ENCODE measurements at places on chromosomes 2 and 18.

- no peak for DNase-seq
Observed at GRCh38 chr2:241865957-241866789, 3.4 kb upstream of the RTP5 start.

DNA sequence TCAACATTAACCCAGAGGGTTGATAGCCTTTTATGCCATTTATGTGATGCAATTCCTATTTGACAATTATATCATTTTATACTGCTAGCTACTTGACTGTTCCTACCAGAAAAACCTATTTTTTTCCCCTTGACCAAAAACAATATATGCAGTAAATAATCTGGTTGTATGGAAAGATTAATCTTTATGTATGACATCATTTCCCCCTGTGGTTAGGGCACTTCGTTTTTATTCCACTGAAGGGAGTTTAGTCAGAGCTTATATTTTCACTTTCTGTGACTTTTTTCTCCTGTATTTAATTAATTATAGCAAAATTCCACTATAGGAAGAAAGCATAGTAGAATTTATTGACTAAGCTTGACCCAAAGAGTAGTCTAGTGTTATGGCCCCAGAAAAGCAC lies 107.6 kb downstream of the HAUS1 start:
- no peak for DNase-seq

- no peak for DNase-seq
Observed at GRCh38 chr2:85277416-85278158, 50.2 kb downstream of the TGOLN2 start.

- no peak for DNase-seq
Observed at GRCh38 chr18:76412818-76413565, 82.0 kb downstream of the ZNF516 start.

DNA sequence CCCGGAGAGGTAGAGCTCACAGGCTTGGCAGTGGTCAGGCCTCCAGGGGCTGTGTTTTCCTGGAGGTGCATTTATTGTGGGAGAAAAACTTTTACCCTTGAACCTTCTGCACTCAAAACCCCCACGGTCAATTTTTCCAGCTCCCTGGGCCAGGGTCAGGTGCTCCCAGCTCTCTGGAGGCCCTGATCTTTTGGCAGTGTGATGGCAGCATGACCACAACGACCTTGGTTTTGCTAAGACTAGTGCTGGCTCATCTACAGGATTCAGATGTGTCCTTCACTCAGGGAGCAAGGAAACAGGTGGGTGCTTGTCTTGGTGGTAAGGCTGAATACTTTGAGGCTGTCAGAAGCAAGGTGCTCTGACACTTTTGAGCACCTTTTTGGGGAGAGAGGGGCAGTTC lies 92.3 kb downstream of the CCDC93 start:
- no peak for DNase-seq

DNA sequence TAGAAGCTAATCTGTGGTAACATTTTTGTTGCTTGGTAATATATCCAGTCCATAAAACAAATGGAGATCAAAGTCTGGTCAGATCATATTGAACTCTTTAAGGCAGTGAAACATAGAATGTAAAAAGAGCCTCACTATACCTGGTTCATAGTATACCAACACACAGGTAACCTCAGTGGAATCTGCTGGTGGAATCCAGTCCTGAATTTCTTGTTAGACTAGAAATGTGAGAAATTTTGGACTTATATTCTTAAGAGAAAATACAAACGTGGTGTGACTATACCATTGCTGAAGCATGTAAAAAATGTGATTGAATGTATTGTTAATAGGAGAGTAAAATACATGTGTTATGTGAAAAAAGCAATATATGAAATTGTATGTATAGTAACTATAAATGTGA lies 46.1 kb upstream of the GRHL1 start:
- DNase-seq = no peak

DNA sequence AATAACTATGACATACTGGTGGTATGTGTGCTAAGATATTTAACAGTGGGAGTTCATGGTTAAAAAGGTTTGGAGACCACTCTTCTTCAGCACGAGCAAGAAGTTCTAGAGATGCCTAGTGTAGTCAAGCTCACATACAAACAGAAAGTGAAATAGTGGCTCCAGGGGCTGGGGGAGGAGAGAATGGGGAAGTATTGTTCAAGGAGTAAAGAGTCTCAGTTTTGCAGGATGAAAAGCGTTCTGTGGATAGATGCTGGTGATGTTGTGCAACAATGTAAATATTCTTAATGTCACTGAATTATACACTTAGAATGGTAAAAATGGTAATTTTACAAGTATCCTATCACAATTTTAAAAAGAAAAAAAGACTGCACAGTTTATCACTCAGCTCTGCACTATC lies 29.0 kb upstream of the EPAS1 start:
- DNase-seq = no peak

GRCh38 chr18:28136071-28136470 lies 40.9 kb downstream of the CDH2 start:
- DNase-seq = no peak

- no peak for DNase-seq
Observed at GRCh38 chr2:126600742-126601141, 55.2 kb upstream of the GYPC start.

- no peak for DNase-seq
Observed at GRCh38 chr18:48612917-48613316, 74.1 kb downstream of the CTIF start.

DNA sequence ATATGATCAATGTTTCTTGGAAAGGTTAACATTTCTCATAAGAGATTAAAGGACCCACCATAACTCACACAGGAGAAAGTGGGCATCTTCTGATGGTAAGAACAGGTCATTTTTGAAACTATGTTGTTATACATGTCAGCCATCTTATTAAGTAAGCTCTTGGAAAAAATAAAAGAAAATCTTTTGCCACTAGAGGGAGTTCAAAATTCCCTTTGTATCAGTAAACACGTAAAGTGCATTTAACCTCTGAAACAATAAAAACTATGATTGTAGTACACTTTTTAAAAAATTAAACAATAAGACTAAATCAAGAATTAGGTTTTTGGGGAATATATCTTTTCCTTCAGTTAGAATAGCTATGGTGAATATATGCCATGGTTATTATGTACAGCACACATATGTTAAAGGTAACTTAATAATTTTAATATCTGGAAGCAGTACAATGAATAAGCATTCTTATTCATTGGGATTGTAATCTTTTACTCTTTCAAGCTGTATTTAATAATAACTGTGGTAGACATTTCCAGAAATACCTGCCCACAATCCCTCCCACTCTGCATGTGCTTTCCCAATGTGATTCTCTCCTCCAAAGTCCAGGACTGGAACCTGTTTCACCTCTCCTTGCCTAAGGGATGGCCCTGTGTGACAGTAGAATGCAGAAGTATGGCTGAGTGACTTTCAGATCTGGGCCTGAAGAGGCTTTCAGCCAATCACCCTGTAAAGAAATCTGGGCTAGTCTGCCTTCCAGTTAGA lies 64.2 kb downstream of the RBMS1 start:
- DNase-seq = no peak

GRCh38 chr2:1556776-1557466 lies 143.7 kb downstream of the TPO start:
- DNase-seq = no peak

DNA sequence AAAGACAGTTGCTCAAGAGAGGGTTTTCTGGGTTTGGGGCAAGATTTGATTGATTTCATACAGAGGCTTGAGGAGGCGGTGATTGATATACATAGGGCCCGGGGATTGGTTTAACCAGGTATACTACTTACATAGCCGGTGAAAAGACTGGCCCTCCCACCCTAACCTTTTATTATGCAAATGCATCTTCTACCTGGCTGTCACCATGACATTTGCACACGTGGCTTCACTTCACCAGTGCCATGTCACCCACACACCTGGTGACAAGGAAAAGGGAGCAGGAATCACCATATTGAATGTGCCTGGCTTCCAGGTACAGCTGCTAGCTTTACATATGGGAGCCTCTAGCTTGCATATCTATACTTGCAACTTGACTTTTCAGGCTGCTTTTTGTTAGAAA lies 9.7 kb downstream of the ERMN start:
- no peak for DNase-seq

GRCh38 chr2:122186761-122187222 lies 431.3 kb downstream of the TSN start:
- DNase-seq = no peak

DNA sequence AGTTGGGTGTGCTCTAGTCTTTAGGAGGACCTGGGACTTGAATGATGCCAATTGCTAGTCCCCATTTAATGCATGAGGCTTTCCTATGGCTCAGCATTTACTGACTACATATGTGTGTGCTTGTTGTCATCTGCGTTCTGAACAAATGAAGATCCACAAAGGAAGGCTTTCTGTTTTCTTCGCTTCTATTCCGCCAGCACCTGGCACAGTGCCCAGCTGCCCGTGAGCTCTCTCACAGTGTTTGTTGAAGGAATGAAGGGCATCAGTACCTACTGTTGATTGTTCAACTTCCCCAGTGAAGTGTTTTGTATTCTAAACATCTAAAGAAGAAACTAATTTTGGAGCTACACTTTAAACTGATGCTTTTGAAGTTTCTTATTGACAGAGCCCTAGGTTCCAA lies 122.4 kb upstream of the LINC00305 start:
- DNase-seq = no peak

DNA sequence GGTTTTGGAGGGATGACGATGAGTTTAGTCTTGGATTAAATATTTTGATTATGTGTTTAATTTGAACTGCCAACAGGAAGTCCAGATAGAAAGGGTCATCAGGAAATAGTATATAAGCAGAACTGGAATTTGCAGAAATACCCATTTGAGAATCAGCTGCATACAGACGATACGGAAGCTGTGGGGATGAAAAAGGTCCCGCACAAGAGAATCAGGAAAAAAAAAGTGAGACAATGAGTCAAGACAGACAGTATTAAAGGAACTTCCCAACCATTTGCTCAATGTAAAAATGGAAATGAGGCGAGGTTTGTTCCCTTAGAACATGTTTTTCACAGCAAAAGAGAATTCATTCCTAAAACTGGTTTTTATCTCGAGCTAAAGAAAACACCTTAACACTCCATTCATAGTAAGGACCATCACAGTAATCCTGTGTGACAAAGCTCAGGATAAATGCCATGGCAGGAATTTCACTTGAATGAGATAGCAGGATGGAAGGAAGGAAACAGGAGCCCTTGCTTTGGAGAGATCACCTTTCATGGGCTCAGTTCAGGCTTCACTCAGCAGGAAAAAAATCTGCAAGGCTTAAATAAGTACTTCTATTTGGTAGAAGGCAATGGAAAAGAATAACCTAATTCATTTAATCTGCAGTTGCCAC lies 29.3 kb downstream of the BCL2 start:
- no peak for DNase-seq

DNA sequence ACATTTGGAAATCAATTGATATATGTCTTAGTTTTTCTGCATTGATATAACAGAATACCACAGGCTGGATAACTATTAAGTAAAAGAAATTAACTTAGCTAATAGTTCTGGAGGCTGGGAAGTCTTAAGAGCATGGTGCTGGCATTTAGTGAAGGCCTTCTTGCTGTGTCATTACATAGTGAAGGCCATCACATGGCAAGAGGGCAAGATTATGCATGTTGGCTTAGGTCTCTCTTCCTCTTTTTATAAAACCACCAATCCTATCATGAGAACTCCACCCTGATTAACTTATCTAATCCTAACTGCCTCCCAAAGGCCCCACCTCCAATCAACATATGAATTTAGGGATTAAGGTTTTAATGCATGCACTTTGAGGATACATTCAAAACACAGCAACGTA lies 225.5 kb upstream of the VRK2 start:
- no peak for DNase-seq

GRCh38 chr2:172373766-172374165 lies 53.6 kb upstream of the ITGA6 start:
- DNase-seq = no peak

GRCh38 chr2:178256382-178257042 lies 62.2 kb downstream of the OSBPL6 start:
- DNase-seq = no peak

DNA sequence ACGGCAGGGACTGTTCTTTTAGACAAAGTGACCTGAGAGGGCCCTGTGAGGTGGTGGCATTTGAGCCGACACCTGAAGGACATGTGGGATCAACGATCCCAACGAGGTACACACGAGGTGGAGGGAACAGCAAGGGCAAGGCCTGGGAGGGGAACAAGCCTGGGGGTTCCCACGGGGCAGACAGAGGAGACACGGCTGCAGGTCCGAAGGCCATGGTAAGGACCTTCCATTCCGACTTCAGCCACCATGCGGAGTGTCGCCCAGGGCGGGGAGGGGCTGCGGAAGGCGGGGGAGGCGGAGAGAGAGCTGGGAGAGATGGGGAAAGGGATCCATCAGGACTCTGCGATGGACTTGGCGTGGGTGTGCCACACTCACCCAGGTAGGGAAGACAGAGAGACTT lies 151.8 kb downstream of the HDAC4 start:
- DNase-seq = no peak

DNA sequence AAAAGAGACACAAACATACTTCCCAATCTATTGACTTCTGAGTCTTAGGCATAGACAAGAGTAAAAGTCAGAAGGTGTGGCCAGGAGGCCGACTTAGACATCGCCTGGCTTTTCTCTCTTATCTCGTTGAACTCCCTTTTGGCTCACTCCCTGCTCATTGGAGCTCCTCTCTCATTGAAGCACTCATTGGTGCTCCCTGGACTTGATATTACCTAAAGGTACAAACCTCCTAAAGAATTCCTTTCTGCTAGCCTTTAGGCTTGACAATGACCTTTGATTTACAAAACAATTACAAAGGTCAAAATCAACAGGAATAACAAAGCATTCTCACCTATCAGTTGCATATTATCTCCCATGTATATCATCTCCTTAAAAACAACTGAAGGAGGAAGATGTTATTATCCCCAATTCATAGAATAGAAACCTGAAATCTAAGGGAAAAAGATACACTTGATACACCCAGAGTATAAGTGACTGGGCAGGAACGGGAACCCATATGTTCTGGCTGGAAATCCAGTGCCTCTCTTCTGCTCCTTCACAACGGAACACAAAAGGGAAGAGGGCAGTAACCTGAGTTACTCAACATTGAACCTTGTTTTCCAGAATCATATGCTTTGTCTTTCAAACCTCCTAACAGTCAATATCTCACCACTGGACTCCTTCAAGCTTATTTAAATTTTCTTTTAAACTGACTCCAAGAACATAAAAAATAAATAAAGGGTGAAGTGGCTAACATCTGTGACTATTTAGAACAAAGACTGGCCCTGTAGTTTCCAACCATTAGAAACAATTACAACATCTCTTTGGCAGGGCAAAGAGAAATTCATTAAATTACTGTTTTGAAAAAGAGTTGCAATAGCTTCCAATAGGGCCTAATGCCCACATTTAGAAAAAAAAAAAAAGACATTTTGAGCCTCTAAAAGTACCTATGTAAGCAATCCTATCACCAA lies 1247.9 kb downstream of the LRP1B start:
- DNase-seq = no peak

Data from stimulated activated CD4-positive, alpha-beta T cell treated with anti-CD3 and anti-CD28 coated beads, Interleukin-1b, Interleukin-23, amount 100 ng/mL, for 1 hour (primary cell).